Sigmoid colon (tissue), 7 donors: ENCODE measurements at places on chromosomes 3 and 15. TPM values are rescaled to one million over a fixed set of nuclear protein-coding genes. Genes with fewer than 3 reads are reported as not detected.

PROS1 gene
- 25.2 TPM for polyA plus RNA-seq

OR5K2 gene
- not detected for polyA plus RNA-seq

UROC1 gene
- not detected for polyA plus RNA-seq

SELENOK gene
- 57.2 TPM for polyA plus RNA-seq

ZNF774 gene
- 1.8 TPM for polyA plus RNA-seq

TRPM1 gene
- 0.12 TPM for polyA plus RNA-seq

MEIS2 gene
- 4.2 TPM for polyA plus RNA-seq

TMEM45A gene
- polyA plus RNA-seq, result 1.4 TPM

DNA sequence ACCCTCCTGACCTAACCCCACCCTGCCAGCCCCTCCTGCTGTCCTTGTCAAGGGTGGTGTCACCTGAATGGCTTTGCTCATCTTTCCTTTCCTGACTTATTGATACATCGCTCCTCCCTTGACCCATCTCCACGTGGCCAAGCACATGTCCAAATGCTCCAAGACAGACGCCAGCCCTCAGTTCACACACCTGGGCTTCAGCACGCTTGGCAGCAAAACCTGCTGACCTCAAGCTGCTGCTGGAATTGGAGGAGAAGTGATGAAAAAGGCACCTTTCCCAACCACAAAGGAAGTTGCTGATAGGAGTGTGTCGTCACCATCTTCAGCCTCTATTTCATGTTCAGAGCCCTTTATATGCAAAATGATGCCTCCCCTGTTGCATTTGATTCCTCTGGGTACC is 141.3 kb downstream of the TLE3 start:
- no peak for DNase-seq

GRCh38 chr3:7322957-7323669 is 462.2 kb downstream of the GRM7 start:
- no peak for DNase-seq

DNA sequence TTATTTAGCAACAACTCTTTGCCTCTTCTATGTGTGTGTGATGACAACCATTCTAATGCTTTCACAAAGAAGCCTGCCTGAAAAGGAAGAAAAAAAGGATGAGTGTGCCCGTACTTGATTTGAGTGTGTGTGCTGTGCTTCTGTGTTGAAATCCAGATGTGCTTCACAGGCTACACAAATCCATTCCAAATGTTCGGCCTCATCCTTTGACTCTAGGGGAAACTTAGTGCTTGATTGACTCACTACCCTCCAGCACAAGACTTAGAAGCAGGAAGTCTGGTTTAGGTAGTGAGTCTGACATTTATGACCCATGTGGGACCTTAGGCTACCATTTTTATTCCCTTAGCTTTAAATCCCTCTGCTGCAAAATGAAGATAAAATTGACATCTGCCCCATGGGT is 108.8 kb upstream of the PLAAT1 start:
- DNase-seq, result no peak
